Anterior cingulate cortex (tissue), 58 donors: ENCODE measurements at places on chromosomes 4 and X.

- DNase-seq: no peak
These were observed 111.6 kb upstream of the PPP3CA start for GRCh38 chr4:101458914-101459313.

GRCh38 chr4:132839070-132839469, 310.0 kb upstream of the PCDH10 start:
- no peak for DNase-seq

GRCh38 chrX:111511477-111511876, at the start of gene SERTM2:
Gene SERTM2, plus strand, starts transcription at chrX:111511645. Its CDS starts 7,213 bp downstream, at chrX:111518858.
- DNase-seq: no peak

DNA sequence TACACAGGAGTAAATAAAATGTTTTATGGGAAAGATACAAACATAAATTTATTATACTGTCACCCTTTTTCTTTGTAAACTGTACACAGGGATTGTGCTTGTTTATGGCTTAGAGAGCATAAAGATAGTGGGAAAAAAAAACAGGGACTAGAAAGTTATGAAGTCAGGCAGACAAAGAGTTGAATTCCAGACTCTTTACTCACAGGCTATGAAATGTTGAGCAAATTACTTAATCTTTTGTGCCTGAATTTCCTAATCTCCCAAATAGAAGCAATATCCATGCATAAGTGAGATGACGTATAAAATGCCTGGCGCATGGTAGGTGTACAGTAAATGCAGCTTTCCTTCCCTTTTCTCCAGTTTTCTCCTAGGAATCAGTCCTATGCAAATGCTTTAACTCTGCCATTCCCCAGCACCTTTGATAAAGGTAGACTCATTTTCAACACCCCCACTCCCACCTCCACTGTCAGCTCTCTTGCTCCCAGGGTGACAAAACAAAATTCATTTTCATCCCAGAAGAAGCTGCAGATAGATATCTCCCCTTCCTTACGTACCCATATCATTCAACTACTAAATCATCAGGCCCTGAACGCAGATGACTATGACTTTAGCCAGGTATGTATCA, 44.5 kb upstream of the BTC start:
- no peak for DNase-seq

DNA sequence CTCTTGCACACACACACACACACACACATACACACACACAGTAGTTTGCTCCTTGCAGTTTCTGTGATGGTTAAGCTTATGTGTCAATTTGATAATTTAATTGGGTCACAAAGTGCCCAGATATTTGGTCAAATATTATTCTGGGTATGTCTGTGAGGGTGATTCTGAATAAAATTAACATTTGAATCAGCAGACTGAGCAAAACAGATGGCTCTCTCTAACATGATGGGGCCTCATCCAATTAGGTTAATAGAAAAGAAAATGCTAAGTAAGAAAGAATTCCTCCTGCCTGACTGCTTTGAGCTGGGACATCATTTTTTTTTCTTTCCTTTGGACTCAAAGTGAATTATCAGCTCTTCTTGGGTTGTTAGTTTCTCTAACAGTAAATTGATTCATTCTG, 191.2 kb upstream of the INTU start:
- no peak for DNase-seq

- DNase-seq: no peak
These were observed 138.0 kb downstream of the NSUN7 start for GRCh38 chr4:40887764-40888131.

GRCh38 chrX:1599791-1600405, 8.5 kb downstream of the AKAP17A start:
- no peak for DNase-seq

- no peak for DNase-seq
These were observed 3.5 kb downstream of the EPGN start for GRCh38 chr4:74311696-74312313.

DNA sequence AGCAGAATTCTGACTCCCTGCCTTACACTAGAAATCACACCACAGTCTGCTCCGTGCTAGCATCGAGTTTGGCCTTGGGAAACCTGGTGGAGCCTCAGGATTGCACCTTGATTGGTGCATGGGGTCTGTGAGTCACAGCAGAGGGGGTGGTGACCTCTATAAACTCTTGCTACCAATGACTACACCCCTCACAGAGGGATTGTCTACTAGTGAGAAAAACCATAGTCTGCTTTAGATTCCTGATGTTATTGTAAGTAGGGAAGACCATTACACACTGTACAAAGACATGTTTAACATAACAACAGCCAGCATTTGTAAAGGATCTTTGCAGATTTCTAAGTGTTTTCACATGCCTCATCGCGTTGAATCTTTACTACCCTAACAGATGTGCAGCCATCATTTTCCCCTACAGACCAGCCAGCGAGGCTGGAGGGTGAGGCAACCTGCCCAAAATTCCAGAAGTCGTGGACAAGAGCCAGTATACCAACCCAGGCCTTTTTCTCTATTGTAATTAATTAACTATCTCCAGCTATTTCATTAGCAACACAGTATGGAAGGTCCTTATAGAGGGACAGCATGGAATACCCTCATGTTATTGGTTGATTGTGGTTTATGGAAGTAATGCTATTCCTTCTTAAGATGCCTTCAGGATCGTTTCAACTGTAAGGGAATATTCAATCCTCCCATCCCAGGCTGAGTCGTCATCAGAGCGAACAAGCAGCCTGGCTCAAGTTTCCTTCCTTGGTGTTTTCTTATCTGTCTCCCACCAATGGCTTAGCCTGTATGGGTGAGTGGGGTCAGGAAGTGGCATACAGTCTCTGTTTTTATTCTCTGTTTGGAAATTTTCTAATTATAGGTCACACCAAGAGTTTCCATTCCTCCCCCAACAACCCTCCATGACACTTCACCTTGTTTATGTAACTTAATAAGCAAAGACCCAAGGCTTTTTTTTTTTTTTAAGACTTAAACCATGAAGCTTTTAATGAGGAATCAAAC, 55.9 kb upstream of the KDR start:
- DNase-seq: no peak
